ENCODE measurements at places on chromosomes 13 and 19.

GRCh38 chr13:105031306-105031705, 1504.2 kb downstream of the EFNB2 start:
- DNase-seq = no peak

- DNase-seq = peak; percentile 71
Measured at GRCh38 chr19:18340190-18340989, at the start of gene PGPEP1. Gene PGPEP1 (plus strand): TSS chr19:18340598. CDS start chr19:18340682, 84 bp downstream.

- DNase-seq = no peak
Measured at GRCh38 chr13:111893071-111893606, 173.8 kb upstream of the SOX1 start.

DNA sequence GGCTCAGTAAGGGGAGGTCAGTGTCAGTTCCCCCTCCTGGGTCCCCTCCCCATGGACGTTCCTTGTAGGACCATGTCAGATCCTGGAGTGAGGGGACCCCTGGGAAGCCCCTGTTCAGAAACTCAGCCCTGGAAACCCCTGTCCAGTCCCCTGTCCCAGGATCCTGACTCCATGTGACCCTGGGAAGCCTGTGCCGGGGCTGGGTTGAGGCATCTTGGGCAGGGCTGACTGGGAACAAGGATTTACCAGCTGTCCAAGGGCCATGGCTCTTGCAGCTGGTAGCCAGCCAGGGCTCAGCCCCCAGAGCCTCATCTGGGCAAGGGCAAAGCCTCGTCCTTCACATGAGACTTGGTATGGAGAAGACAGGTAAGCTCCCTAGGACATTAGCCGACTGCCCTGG, 25.1 kb downstream of the CEACAM4 start:
- DNase-seq = no peak

- DNase-seq = peak; percentile 76
Measured at GRCh38 chr19:1028062-1028926, 1.9 kb downstream of the CNN2 start.
